Cortex of kidney (tissue), 1 donor: ENCODE measurements at places on chromosomes 4 and X.

DNA sequence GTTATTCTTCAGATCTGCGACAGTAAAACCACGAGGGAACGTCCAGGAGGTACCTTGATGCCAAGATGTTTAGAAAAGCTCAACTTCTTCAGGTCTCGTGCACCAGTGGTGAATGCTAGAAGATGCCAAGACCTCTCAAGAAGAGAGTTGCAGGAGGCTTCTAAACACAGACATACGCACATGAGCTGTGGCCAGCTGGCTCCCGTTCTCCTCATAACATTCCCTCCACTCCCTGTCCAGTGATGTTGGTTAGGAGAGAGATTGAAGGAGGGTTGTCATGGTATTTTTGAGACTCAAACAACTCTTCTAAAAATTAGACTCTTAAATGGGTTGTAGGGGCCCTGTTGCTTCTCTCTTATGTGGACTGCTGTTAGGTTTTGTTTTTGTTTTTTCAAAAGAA, 184.3 kb downstream of the QDPR start:
- DNase-seq = no peak

DNA sequence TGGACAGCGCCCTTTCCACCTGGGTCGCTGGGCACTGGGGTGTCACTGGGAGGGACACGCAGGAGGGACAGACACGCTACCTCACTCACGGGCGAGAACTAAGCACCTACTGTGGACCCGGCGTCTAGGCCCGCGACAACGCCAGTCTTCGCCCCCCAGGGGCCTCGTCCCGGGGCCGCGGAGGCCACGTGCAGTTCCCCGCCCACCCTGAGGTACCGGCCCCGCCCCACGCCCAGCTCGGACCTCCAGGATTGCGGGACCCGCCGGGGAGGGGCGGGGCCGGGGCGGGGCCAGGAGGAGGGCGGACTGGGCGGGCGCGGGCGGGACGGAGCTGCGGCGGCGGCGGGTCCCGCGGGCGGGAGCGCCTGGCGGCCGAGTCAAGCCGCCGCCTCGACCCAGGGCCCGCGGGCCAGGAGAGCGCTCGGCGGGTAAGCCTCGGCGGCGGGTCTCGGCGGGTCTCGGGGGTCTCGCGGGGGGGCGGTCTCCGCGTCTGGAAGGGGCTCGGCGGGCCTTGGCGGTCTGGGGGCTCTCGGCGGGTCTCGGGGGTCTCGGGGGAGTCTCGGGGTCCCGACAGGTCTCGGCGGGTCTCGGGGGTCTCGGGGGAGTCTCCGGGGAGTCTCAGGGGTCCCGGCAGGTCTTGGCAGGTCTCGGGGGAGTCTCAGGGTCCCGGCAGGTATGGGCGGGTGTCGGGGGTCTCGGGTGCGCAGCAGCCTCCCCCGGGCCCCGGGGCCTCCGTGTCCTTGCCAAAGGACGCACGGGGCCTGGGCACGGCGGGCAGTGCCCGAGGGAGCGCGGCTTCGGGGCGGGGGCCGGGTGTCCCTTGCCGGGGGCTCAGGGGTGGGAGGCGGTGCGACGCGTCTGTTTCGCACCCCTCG, at the start of gene SH3BP2:
Gene SH3BP2 (plus strand): TSS at position 375 of the 875 bp plus-strand sequence. CDS start 27,533 bp downstream, outside the sequence.
- no peak for DNase-seq

- DNase-seq = no peak
Measured at GRCh38 chrX:150051096-150051495, 112.8 kb upstream of the EOLA2 start.

DNA sequence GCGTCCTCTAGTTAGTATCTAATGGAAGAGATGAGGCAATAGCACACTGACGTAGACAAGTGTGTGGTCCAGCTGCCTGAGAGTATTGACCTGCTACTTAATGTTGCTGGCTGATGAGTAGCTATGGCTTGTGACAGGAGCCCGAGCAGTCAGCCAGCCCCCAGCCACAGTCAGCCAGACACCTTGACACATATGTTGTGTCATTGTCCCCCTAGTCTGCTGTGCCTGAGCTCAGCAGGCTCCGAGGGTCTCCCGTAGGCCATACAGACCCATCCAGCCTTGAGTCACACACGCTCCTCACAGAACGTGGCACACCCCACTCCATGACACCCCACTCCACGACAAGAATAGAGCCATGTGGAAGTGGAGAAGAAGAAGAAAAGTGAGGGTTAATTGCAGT, 362.1 kb downstream of the UNC5C start:
- DNase-seq = no peak

DNA sequence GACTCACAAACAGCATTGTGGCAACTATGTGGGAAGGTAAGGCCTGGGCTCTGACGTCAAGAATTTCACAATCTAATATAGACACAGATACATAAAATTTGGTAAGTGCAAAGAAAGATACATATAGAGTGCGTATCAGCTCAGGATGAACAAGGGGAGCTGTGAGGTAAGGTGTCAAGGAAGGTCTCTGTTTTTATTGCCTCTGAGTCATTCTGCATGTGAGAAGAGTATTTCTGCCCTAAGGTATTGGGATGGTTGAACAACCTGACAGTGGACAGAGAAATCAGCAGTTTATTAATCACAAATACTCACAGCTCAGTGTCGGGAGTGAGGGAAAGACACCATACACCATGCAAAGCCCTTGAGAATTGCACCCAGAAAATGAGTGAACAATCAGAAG, 89.8 kb downstream of the COMMD8 start:
- DNase-seq = no peak

DNA sequence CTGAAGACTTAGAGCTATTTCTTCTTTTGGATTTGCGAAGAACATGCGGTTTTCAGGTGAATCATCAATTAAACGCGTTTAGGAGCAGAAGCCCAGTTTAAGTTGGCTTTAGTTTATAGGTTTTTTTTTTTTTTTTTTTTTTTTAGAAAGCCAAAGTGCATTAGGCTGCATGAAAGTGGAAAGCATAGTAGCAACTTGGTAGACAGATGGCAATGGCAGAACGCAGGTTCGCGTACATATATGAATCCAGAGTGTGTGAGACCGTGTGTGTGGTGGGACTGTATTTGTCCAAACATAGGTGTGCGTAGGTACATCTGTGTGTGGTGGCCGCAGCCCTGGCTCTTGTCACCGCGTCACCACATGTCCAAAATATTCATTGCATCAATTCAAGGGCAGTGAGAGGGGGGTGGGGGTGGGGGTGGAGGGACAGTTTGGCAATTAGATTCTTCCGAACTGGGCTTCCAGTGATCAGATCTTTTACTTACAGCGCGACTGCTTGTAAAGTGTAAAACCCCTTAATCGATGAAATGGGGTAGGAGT, 901 bp downstream of the JADE1 start:
- no peak for DNase-seq

DNA sequence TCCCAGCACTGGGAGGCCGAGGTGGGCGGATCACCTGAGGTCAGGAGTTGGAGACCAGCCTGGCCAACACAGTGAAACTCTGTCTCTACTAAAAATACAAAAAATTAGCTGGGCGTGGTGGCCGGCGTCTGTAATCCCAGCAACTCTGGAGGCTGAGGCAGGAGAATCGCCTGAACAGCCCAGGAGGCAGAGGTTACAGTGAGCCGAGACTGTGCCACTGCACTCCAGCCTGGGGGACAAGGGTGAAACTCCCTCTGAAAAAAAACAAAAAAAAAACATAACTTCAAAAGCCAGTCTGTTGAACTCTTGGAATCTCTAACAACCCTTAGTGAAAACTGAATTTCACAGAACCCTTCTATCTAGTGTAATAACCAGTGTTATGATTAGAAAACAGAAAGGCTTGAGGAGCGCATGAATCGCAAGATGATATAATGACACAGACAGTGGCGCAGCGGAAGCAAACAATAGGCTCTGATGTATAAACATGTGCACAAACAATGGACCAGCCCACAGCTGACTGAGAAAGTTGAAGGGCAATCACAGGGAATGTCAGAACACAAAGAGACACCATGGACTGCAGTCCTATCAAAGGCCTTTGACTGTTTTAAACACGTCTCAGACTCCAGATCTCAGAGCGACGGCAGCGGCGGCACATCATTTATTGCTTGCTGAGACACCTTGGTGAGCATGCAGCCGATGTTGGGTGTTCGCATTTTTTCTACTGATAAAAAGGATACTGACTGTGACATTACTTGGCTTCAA, 81.6 kb downstream of the NSUN7 start:
- no peak for DNase-seq

GRCh38 chrX:51955200-51955599, 61.8 kb downstream of the MAGED1 start:
- DNase-seq = no peak

DNA sequence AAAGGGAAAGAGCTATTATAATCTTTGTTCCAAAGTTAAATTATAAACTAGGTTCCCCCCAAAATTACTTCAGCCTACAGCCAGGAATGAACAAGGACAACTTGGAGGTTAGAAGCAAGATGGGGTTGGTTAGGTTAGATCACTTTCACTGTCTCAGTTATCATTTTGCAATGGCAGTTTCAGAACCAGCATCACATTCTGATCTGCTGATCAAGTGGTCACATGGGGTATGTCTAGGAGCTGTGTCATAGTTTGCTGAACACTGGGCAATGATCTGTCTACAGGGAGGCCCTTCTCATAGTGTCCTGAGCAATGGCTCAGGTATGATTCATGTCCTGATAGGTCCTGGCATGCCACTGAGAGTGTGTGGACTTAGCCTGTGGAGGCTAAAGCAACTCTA, 41.6 kb upstream of the XIAP start:
- no peak for DNase-seq
